Activated naive CD8-positive, alpha-beta T cell treated with anti-CD3 and anti-CD28 coated beads for 36 hours (primary cell): ENCODE measurements at places on chromosomes 1 and 21. TPM values are rescaled to one million over a fixed set of nuclear protein-coding genes. Genes with fewer than 3 reads are reported as not detected.

- DNase-seq: no peak
These were observed 144.6 kb downstream of the LRRIQ3 start for GRCh38 chr1:74053407-74053806.

HES5 gene
- total RNA-seq: not detected

RIMKLA gene
- total RNA-seq: 8.1 TPM

DNA sequence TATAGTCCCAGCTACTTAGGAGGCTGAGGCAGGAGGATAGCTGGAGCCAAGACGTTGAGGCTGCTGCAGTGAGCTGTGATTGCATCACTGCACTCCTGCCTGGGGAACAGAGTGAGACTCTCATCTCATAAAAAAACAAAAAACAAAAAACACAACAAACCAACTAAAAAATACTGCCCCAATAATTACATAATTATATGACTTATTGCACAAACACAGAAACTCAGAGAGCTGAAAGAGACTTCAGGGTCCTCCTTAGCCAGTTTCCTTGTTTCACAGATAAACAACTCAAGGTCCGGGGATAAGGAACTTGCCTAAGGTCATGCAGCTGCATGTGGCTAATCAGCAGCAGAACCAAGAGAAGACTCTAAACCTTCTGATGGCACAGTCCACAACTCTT, 11.9 kb downstream of the EXTL2 start:
- no peak for DNase-seq

KRTAP21-2 gene
- not detected for total RNA-seq

GRCh38 chr1:77468257-77468948, 186.6 kb downstream of the AK5 start:
- no peak for DNase-seq

C4BPA gene
- not detected for total RNA-seq

DNA sequence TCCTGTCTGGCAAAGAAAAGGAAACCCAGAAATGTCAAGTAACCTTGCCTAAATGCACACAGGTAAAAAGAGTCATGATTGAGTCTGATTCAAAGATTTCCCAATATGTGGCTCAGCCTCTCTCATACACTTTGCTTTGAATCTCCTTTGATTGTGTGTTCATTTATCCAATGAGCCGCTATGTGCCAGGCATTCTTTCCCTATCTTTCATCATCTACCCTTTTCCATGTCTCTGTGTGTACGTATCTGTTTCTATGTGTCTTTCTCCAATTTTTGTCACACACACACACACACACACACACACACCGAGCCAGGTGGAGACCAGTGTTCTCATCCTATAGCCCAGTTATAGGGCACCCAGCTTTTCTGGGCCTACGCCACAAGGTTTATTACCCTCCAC, 35.7 kb upstream of the BCL9 start:
- DNase-seq: no peak

DNA sequence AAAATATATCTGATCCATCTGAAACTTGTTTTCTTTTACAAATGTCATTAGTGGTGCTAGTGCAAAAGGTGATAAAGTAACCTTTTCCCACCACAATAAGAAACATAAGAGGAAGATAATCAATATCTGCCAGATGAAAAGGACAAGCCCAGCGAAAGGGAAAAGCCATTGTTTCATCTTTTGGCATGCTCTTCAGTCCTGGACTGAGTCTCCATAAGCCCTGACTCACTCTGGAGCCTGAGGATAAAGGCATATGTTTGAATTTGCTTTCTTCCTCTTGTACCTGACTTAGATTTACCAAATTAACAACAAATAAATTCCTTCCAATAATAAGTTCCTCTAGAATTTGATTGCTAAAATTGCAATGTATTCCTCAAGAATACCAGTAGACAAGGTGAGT, 13.6 kb downstream of the DNAJC11 start:
- DNase-seq: no peak

HORMAD1 gene
- not detected for total RNA-seq

DNA sequence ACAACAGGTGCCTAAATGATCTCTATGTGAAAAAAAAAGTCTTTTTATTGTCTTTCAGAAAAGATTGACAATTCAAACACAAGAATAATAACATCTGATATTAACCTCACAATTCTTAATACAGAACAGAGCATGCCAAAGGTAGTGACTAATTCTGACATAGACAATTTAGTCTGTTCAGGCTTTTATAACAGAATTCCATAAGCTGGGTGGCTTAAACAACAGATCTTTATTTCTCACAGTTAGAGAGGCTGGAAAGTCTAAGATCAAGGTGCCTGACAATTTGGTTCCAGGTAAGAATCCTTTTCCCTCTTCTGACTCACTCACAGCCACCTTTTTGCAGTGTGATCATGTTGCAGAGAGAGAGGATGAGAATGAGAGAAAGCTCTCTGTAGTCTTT, 27.0 kb downstream of the DPYD start:
- no peak for DNase-seq

DNA sequence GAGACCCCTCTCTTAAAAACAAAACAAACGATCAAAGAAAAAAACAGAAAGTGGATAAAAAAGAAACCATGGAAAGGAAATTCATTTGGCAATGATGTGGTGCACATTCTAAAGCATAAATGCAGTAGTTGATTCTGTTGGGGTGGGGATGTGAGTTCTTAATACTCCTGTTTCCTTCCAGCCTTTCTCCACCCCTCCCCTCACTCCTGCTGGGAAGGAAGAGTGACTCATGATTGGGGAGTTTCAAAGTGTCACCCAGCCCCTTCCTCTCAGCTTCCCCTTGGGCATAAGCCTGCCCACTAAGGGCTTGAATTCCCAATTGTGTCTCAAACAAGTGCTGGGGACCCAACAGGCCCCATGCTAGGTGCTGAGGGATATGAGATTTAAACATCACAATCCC, 6.7 kb upstream of the PINK1 start:
- no peak for DNase-seq

SLC6A17 gene
- 0.10 TPM for total RNA-seq

GRCh38 chr1:242147096-242147976, 148.4 kb upstream of the MAP1LC3C start:
- DNase-seq: no peak

DNA sequence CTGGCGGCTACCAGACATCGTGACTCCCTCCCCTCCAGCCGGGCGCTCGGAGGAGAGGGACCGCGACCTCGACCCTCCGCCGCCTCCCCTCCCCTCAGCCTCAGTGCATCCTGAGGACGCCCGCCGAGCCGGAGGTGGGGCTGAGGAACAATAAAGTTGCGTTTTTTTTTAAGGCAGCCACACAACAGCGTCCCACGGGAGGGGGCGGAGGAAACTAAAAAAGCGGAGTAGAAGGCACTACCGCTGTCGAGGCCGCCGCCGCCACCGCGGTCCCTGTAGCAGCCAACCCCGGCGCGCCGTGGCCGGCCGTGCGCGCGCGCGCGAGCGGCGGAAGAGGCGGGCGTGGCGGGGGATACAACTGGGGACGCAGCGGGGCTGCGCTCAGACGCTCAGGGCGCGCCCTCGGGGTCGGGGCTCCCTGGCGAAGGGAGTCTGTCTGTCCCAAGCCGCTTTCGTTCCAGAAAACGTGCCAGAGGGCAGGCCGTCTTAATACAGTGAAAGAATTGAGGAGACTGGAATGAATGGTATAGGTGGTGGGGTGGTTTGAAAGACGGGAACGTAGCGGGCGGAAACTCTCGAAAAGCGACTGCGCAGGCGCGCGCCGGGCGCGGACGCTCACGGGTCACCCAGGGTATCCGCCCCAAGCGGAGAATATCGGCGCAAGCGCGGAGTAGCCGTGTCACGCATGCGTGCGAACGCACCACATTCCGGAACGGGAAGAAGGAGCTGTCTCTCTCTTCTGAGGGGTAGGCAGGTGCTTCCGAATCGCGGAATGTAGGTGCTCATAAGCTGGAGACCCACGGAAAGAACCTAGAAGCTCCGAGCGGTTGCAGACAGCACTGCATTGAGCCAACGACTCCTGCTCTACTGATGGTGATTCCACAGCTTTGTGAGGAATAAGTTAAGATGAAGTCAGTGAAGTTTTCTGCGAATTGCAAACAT, at the start of gene COP1:
Gene COP1 (minus strand): TSS at position 326 of the 942 bp plus-strand sequence. CDS start 308 bp downstream, at position 18.
- DNase-seq: peak; percentile 92

DNA sequence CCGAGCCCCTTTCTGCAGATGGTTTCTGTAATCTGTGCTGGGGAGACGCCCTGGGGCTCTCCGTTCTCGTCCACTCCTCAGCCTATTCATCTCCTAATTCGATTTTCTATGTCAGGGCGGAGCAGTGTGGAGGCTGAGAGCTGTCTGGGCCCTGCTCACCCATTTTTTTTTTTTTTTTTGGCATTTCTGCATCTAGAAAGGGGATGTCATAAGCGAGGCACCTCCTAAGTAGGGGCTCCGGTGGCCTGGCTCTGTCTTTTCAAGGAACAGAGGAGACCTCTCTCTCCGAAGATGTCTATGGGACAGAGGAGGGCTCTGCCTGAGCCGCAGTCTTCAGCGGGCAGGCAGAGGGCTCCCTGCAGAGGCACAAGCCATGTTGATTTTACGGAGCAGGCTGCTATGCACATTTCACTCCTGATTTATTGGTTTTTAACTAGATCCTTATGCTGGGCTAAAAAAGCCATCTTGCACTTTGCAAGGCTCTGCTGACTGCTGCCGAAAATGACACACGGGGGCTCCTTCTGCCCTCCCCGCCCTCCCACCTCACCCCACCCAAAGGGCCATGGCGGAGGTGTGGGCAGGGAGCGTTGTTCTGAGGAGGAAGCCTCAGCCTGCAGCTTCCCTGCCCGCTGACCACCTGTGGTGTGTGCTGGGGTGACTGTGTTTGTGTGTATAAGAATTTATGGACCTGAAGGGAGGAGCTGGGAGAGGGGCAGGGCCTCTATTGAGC, 71.0 kb downstream of the FOXD2 start:
- DNase-seq: no peak

- DNase-seq: no peak
These were observed 175.0 kb upstream of the HMCN1 start for GRCh38 chr1:185559151-185559550.

DNA sequence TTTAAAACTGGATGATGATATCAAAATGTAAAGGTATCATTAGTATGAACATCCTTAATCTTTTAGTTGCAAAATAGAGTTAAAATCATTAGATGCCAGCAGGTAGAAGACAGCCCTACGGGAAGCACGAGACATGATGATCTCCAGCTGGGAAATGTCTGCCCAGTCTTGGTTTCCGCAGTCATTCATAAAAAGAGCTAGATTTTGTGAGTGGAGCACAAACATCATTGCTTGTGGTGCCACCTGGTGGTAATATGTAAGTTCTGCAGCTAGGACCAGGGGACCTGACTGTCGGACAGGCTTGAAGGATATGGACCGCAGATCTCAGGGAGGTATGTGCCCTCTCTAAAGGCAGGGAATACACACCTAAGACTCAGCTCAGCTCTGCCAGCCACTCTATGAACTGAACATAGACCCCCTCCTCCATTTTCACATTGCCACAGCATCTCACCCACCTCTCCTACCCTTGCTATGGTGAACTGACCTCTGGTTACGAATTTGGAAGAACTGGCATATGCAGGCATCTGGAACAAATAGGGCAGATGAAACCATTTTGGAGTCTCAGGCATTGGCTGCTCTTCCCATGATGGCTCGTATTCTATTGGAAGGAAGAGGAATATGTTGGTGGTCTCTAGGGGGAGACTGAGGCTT, 9.2 kb downstream of the FCMR start:
- peak; percentile 60 for DNase-seq

- no peak for DNase-seq
These were observed 61.0 kb downstream of the B3GALT5 start for GRCh38 chr21:39673736-39674135.

GRCh38 chr1:197973206-197973605, 56.0 kb downstream of the LHX9 start:
- no peak for DNase-seq

SFN gene
- 0.43 TPM for total RNA-seq

DNA sequence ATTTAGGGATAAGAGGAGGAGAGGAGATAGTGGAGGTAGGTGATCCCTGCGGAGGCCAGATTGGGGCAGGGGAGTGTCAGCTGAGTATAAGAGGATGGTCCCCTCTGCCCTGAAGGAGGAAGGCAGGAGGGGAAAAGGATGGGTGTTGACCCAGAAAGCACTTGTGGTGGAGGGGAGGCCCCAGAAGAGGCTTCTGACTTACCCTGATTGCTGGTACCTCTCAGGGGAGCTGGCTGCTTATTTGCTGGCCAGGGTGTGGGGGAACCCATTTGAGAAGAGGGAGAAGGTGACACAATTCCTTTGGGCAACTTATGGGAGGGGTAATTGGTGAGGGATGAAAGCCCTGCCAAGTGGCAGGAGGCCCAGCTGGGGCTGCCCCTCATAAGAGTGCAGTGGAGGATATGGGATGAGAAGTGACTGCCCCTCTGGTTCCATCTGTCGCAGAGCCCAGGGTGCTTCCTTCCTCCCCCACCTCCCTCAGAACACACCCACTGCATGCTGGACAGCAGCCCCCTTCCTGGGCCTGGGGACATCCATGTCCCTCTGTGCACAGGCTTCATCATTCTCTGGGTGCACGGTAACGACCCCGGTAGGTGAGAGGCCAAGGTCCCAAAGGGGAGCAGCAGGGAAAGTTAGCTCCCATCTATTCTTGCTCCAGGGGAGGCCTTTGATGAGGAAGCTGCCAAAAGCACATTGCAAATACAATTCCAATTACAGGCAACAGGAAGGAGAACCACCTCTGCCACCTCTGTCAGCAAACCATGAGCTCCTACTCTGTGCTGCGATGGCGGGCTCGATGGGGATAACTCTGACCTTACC, 1.4 kb upstream of the PCSK9 start:
- DNase-seq: no peak

- no peak for DNase-seq
These were observed 83.0 kb downstream of the ST6GALNAC5 start for GRCh38 chr1:76950306-76950705.

S100B gene
- 10.5 TPM for total RNA-seq

- no peak for DNase-seq
These were observed 421.2 kb upstream of the DAB1 start for GRCh38 chr1:57845041-57845440.

TSPAN2 gene
- 0.26 TPM for total RNA-seq

DNA sequence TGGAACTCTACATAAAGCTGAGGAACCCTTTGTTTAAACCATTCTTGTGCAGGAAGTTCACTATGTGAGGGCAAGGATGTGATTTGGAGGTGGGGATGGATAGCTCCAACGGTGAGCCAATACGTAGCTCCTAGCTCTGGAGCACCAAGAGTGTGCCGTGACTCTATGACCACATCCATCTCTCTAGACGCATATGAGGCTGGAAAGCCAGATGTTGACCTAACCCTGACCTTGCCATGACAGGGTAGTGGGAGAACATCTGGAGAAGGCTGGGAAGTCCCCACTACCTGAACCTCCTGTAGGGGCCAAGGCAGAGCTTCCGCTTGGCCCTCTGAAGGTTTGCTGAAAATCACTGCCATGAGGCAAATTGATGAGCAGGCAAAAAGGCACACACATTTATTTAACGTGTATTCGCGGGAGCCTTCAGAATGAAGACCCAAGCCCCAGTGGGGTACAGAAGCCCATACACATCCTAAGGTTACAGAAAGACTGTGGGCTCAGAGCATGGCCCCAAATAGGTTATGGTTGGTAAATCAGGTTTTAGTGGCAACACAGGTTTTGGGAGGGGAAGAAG, 43.4 kb downstream of the EIF2D start:
- no peak for DNase-seq

THEM5 gene
- not detected for total RNA-seq

GRCh38 chr1:156366378-156367166, 2.4 kb upstream of the RHBG start:
- DNase-seq: no peak

GRCh38 chr1:151832318-151832980, 847 bp upstream of the RORC start:
- DNase-seq: no peak
